GOT3 (cell line): ENCODE measurements at places on chromosomes 13 and 19.

DNA sequence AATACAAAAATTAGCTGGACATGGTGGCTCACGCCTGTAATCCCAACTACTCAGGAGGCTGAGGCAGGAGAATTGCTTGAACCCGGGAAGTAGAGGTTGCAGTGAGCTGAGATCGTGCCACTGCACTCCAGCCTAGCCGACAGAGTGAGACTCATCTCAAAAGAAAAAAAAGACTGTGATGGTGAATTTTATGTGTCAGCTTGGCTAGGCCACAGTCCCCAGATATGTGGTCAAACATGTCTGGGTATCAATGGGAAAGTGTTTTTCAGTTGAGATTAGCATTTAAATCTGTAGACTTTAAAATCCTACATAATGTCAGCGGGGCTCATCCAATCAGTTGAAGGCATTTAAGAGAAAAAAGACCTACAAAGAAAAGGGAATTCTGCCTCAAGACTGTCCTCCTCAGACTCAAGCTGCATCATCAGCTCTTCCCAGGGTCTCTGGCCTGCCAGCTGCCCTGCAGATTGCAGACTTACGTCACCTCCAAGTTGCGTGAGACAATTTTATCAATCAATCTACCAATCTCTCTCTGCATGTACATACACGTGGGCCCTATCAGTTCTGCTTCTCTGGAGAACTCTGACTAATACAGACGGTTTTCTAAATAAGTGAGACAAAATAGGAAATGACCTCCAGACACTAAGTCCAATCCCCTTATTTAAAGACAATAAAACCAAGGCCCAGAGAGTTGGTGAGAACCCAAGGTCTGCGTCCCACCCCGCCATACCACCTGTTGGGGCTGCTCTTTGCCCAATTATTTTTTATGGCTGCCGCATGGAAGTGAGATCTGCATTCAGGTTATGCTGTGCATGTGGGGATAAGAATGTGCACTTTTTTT is 99.2 kb downstream of the ABCC4 start:
- DNase-seq, result no peak

DNA sequence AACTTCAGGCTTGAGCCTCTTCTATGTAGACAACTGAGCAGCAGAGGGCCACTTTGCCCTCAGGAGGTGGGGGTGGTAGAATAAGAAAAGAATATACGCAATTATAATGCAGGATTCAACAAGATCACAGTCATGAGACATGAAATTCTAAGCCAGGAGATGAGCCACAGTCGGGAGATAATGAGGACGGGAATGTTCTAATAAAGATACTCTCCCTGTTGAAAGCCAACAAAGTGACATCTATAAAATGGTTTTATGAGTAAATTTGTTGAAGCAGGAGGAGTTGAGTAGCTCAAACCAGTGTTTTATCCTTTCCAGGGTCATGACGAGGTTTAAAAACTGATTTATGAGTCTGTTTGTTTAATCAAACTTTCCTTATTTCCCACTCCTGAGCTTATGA is 152.0 kb upstream of the SERP2 start:
- no peak for DNase-seq

GRCh38 chr13:27171244-27171826 is at the start of gene USP12:
TSS of gene USP12 (minus strand) at chr13:27171811. CDS start at chr13:27171639, 172 bp downstream.
- DNase-seq, result no peak

- no peak for DNase-seq
These were observed 731.0 kb downstream of the SLITRK1 start for GRCh38 chr13:83151308-83151660.

DNA sequence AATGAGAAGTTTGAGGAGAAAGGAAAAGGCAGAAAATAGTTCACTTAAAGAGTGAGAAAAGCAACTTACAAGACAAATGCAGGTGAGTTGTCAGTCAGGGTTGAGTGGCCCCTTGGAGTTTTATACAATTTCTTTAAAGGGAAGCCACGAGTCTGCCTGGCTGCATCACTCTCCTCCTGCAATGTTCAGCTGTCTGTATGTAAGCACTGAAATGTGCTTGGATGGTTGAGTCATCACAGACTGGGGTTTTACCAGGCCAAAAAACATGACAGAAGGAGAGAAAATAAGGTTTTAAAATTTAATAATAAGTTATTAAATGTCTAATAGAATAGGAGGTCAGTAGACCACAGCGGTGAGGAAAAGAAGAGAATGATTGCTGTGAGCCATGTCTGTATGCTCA is 51.0 kb upstream of the FGF14 start:
- DNase-seq, result no peak
